ENCODE measurements at places on chromosomes 12 and 14.

DNA sequence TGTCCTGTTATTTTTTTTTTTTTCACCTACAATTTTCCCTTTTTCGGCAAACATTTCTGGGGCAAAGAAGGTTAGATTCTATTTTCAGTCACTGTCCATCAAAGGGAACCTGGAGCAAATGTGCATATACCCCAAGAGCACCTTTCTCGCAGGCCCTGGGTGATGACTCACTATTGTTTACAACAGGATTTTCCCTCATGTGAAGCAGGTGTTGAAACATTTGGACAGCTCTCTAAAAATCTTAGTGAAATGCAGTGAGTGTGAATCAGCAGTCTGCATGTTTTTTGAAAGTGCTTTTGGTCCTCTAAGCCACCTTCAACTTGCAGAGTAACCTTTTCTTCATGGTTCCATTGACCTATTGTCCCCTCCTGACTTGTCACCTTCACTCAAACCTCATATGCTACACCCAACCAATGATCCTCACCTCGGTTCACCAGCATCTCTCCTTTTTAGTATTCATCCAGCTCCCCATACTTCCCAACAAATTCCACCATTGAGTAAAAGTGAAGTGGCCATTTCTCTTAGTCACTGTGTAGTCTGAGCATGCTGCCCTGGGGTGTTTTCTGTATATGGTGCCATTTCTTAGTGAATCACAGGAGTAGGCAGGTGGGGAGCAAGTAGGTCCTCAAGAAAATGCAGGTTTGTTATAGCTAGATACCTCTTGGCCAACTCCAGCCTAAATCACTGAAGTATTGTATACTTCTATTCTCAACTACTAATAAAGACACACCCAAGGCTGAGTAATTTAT, 260.2 kb downstream of the BMP4 start:
- no peak for DNase-seq

- no peak for DNase-seq
Observed at GRCh38 chr14:103281496-103282231, 52.4 kb upstream of the EIF5 start.

DNA sequence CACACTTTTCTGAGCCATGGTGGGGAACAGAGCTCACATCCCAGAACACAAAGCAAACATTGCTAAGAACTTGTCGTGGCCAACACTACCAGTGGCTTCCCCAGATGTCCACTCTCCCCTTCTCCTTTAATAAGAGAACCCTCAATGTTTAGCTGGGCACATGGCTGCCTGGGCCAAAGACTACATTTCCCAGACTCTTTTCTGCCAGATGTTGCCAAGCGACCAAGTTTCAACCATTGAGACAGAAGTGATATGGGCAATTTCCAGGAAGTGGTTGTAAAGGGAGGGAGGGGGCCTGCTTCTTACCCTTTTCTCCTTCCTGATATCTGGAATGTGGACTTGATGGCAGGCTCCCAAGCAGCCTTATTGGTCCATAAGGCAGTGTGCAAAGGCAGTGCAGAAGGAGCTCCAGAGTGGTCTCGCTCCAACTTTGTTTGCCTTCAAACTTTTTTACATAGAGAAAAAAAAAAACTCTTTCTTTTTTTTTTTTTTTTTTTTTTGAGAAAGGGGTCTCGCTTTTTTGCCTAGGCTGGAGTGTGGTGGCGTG, 24.9 kb upstream of the JDP2 start:
- DNase-seq: no peak

DNA sequence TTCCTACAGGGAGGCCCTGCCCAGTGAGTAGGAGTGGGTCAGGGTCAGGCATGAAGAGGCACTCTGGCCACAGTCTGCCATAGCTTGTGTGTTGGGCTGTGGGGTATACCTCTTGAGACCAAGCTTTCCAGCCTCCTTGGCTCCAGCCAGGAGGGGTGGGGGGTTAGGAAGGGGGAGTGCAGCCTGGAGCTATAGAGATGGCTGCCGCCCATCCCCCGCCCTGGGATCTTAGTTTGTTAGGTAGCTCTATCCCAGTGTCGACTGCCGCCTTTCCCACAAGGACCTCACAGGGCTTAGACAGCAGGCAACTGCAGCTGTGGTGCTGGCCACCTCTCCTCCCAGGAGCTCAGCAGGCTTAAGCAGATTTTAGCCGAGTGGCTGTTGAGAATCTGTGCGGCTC, 216.4 kb downstream of the PLCZ1 start:
- DNase-seq: no peak

DNA sequence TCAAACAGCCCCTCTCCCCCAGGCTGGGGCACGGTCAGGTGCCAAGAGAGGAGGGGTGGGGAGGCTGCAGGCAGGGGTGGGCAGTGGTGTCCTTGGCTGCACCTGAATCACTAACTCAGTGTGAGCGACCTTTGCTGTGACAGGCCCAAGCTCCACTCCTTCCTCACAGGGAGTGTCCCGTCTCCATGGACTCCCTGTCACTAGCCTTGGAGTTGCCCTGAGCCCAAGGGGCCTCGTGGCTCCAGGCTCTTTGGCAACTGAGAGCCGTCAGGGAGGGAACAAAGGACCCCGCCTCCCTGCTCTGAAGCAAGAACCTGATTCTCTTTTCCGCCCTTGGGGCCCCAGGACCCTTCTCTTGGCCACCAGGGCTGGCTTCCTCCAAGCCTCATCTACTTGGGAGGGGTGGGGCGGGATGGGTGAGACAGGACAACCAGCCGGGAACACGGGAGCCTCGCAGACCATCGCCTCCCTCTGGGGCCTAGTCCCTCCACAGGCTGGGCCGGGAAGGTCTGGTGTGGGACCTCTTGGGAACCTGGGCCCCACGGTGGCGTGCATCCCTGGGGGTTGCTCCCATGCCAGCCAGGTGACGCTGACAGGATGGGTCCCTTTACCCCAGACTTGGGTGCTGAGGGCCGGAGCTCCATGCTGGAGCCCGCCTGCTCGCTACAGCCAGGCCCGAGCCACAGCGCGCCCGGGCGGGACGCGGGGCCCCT, 935 bp upstream of the ADSS1 start:
- no peak for DNase-seq

DNA sequence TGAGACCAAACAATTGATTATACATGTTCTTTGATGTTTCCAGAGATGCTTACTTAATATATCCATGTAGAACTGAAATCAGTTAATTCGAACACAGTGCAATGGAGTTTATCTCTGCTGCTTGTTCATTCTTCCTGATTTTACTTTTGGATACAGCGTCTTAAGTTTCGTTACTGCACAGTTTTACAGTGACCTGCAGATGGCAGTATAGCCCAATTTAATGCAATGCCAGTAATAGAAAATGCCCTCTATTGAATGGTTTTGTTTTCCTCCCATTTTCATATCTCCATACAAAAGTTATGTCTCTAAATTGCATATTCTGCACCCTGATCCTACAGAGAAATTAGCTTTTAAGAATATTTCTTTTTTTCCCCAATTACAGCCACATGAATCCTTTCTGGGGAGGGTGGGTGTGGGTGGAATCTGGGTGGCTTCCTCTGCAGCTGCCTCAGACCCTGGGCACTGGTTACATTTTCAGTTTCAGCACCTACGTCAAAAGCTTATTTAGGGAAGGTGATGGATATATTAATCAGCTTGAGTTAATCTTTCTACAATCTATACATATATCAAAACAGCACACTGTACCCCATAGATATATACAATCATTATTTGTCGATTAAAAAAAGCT, 101.1 kb upstream of the DCD start:
- DNase-seq: no peak

- no peak for DNase-seq
Observed at GRCh38 chr14:33510991-33511390, 439.9 kb downstream of the EGLN3 start.

- DNase-seq: no peak
Observed at GRCh38 chr14:63793376-63793775, 59.4 kb upstream of the SYNE2 start.

GRCh38 chr12:91074154-91074709, 16.4 kb upstream of the KERA start:
- DNase-seq: no peak

- DNase-seq: no peak
Observed at GRCh38 chr12:66877925-66878324, 199.0 kb upstream of the GRIP1 start.

- DNase-seq: no peak
Observed at GRCh38 chr14:88937706-88938105, 113.3 kb downstream of the TTC8 start.

GRCh38 chr14:89861630-89862029, 92.9 kb downstream of the EFCAB11 start:
- DNase-seq: no peak

- no peak for DNase-seq
Observed at GRCh38 chr14:55739967-55740648, 160.1 kb downstream of the KTN1 start.

- DNase-seq: no peak
Observed at GRCh38 chr12:26125400-26126339, 833 bp upstream of the BHLHE41 start.

GRCh38 chr12:2813214-2814185, 1.0 kb downstream of the ITFG2 start:
- DNase-seq: no peak

DNA sequence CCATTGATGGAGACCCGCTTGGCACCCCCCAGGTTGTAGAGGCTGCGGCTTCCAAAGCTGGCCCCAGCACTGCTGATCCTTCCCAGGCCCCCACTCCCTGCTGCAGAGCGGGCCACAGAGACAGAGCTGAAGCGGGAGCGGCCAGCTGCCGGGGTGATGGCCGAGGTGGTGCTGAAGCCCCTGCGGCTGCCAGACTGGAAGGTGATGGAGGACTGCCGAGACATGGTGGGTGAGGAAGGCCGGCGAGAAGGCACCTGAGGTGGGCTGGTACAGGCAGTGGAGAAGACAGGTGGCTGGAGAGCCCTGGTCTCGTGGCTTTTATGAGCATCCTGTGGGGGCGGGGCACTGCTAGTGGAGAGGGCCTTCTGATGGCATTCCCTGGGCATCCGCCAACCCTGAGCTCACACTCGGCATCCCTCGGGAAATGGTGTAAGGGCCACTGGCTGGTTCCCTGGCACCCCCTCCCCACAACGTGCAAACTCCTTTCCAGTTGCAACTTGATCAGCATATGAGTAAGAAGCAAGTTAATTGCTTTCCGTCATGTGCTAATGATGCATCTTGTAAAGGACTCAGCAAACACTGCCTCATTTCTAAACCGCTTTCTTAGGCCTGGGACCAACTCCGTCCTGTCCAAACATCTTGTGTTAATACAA, at the start of gene KRT75:
KRT75 (minus strand) TSS at position 291 of the 653 bp plus-strand sequence; CDS start at position 224, 67 bp downstream.
- no peak for DNase-seq

- no peak for DNase-seq
Observed at GRCh38 chr14:40601063-40601462, 1005.6 kb upstream of the LRFN5 start.

DNA sequence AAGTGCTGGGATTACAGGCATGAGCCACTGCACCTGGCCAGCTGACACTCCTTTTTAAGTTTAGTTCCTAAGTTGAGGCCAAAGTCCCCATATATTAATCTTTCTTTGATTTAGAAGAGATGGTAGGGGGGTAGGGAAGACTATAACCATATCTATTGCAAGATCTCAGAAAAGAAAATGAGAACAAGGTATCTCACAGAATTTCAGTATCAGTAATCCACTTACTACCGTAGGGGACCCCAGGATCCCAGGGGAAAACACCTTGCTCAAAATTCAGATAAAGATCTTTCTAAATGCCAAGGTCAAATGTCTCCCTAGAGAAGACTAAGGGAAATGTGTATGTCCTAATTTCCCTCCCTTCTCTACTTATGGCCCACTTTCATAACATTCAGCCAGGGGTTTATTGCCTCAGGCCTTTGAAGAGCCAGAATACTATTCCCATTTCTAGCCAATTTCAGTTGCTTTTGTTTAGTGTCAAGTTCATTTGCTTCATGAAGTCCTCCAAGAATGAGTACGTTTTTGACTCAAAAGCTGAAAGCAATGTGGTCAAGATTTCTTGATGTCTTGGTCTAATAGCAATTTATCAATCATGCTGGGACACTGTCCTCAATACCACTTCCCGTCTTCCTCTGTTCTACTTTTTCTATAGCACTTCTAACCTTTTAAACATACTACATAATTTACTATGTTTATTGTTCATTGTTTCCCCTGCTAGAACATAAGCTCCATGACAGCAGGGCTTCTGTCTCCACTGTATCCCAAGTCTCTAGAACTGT, 86.3 kb downstream of the DCAF5 start:
- DNase-seq: no peak

GRCh38 chr14:59020382-59020781, 168.1 kb upstream of the DAAM1 start:
- no peak for DNase-seq

DNA sequence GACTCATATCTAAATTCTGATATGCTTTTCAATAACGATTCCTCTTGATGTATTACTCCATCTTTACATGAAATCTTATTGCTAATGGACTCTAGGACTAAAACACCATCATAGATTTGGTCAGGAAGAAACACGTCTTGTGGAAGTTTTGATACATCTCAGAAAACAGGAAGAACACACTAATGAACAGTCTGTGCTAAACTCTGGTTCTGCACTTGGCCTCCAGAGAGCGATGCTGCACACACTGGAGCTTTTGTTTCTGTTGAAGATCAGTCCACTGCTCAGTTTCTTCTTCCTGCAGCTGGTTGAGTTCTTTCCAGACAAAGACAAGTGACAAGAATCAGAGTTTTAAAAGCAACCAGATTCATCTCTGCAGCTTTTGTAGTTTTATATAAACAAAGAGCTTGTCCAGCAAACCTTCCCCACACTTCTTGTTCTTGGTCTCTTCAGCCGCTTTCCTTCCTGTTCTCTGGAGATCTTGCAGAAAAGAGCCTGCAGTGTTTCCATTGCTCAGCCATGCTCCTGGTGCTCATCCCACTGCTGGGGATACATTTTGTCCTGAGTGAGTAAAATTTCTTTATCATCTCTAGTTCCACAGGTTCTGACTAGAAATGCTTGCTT, 229.1 kb upstream of the OR4E1 start:
- no peak for DNase-seq

- no peak for DNase-seq
Observed at GRCh38 chr14:105067969-105068301, 2.7 kb upstream of the GPR132 start.

DNA sequence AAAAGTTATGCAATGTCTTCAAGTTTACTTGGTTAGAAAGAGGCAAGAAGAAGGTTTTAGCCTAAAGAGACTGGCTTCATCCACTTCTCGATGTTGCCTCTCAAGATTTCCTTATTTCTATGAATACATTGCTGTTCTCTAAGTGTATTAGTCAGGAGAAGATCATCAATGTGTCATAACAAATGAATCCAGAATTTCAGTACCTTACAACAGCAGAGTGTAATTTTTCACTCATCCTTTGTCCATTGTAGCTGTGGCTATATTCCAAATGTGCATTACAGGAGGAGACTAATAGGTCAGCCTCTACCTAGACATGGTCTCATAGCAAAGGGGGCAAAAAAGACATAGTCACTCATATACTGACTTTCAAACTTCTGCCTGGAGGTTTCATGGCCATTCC, 579.1 kb downstream of the PRKD1 start:
- DNase-seq: no peak

GRCh38 chr12:91556909-91557308, 374.3 kb upstream of the DCN start:
- DNase-seq: no peak

- no peak for DNase-seq
Observed at GRCh38 chr12:130132831-130133511, 29.3 kb upstream of the FZD10 start.

- DNase-seq: no peak
Observed at GRCh38 chr14:49581209-49582112, 4.7 kb downstream of the RPS29 start.

- DNase-seq: no peak
Observed at GRCh38 chr14:40240245-40240859, 808.1 kb upstream of the FBXO33 start.

GRCh38 chr12:55057481-55057880, 37.7 kb downstream of the NEUROD4 start:
- no peak for DNase-seq

GRCh38 chr12:88576866-88577265, 3.4 kb downstream of the KITLG start:
- DNase-seq: no peak

- no peak for DNase-seq
Observed at GRCh38 chr12:61356485-61356884, 903.7 kb upstream of the USP15 start.

Measured in stimulated activated CD4-positive, alpha-beta T cell treated with anti-CD3 and anti-CD28 coated beads, Interleukin-15, amount 100 ng/mL, for 1 hour (primary cell).